Stimulated activated memory B cell treated with anti-CD40 and anti-IgM and Interleukin-4, amounts not matched to agents 10 μg/mL and 1 μg/mL and 100 μg/mL, for 72 hours (primary cell): ENCODE measurements at places on chromosomes 5 and 9.

DNA sequence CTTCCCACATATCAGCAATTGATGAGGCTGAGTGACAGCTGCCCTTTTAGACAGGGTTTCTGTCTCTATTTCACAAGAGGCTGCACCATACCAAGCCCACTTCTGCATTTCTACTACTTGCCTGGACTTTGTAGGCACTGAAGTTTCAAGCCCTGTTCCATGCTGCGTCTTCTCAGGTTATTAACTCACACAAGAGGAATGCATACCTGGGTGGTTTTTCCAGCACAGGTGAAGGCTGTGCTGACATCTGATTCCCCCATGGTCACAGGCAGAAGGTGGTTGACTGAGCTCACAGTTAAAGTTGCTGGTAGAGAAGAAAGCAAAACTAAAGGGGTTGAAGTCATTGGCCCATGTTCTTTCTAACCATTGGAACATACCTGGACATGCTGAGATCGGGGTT is 86.6 kb downstream of the MAMDC2 start:
- no peak for ATAC-seq

- ATAC-seq = no peak
These were observed 55.3 kb downstream of the SMIM23 start for GRCh38 chr5:171840711-171841522.

- no peak for ATAC-seq
These were observed 78.9 kb downstream of the PLAC8L1 start for GRCh38 chr5:146026307-146027010.

- ATAC-seq = no peak
These were observed 3.1 kb downstream of the GTF3C4 start for GRCh38 chr9:132673355-132673754.

- no peak for ATAC-seq
These were observed 487.7 kb downstream of the MAT2B start for GRCh38 chr5:163993126-163993525.

DNA sequence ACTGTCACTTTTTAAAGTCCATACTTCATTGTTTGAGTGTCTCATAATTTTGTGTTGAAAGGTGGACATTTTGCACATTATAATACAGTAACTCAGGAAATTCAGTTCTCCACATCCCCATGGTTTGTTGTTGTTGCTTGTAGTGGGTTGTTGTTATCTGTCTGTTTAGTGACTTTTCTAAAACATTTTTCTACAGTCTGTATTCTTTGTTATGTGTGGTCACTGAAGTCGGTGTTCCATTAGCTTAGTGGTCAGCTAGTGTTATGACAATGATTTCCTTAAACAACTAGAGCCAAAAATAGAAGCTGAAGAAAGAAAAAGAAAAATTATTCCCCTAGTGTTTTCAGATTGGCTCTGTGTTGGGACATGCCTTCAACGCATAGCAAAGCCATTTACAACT is 5.6 kb upstream of the IL33 start:
- no peak for ATAC-seq

DNA sequence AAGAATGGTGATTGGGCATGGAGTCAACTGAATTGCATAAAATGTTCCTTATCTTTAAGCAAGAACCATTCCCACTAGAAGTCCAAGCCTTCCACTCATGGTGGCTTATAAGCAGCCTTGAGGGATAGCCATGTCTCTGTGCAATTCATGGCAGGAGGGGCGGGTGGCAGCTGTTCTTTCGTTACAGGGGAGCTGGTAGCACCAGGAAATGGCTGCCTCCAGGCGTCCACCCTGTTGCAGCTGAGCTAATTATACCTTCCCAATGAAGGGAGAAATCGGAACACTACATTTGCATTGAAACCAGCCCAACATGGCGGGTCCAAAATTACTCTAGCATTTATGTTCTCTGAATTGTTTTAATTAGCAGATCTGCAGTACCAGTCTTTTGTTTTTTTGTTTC is 289.8 kb downstream of the NTRK2 start:
- ATAC-seq = no peak

DNA sequence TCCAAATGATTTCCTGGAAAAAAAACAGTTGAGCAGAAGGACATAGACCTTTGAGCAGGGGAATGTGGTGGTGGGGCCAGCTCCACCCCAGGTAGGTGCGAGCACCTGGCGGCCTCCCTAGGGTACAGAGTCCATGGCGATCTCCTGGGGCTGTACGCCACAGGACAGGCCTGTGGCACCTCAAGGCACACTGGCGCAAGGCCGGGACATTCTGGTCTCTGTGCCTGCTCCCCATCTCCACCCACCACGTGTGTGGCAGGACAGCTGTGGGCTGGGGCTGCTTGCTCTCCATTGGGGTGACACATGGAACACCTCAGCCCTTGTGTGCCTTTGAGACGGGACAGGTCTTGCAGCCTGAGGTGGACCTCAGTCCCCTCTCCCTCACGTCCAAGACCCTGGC is 25.2 kb downstream of the WNK2 start:
- no peak for ATAC-seq

DNA sequence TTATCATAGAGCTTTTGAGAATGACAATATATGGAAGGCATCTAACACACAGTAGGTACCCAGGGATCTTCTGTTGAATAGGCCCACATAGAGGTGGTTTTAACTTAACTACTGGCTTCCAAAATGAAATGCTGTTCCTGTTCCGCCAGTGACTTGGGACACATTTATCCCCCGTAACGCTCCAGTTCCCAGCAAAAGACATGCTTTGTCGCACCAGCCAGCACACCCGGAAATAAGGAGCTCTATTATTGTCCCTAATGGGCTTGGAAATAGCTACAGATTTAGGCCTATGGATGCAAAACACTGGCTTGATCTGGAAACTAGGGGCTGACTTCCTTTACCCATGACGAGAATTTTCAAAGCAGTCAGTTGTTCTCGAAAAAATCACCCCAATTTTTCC is 45.9 kb upstream of the C5orf58 start:
- no peak for ATAC-seq

DNA sequence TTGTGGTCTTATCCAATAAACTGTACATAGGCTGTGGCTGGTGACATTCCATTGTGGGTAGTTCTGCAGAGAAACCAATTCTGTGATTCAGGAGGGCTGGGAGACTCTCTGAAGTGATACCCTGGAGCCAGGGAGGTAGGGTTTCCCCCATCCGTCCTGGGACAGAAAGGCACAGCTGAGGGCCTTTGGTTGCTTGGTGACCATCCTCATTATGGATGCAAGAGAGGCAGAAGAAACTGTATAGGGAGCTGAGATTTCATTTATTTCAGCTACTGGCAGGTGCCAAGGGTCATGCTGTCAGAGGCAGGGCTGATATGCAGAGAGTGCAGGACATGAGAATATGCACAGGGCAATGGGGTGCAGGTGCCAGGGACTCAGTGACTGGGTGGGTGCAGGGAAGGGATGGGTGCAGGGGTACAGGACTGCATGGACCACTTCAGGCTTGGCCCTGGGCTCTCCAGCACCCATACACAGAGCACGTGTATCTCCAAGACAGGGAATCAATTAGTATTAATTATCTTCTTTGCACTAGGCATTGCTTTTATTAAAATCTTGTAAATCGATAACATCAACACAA is 236.5 kb downstream of the ICE1 start:
- ATAC-seq = no peak

GRCh38 chr5:111781200-111781599 is 24.2 kb upstream of the NREP start:
- no peak for ATAC-seq

DNA sequence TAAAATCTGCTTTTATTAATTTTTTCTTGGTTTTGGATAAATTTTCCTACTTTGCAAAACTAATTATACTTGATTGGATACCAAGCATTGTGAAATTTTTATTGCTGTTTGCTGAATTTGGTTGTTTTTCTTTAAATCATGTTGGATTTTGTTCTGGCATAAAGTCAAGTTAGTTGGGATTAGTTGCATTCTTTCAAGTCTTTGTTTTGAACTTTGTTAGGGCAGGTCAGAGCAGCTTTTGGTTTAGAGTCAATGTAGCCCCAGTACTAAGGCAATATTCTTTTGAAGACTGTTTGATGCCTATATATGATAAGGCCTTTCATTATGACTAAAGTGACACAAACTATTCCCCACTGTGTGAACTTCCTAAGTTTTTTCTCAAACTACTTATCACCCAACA is 531.1 kb downstream of the RASEF start:
- ATAC-seq = no peak

GRCh38 chr5:120872297-120872696 is 408.2 kb downstream of the PRR16 start:
- ATAC-seq = no peak

DNA sequence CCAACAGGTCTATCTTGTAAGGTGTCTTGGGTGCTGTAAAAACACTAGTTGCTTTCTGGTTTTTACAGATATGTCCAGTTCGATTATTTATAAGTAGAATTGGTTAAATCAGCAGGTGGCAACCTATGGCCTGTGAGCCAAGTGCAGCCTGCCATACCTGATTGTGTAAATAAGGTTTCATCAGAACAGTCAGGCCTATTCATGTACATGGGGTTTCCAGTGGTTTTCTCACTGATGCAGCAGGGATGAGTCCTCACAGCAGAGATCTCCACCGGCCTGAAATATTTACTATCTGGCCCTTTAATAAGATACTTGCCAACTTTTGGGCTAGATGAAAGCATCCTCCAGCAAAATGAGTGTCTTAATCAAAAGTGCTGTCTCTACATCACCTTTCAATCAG is 132.9 kb upstream of the ICE1 start:
- no peak for ATAC-seq

- ATAC-seq = no peak
These were observed 18.6 kb upstream of the RICTOR start for GRCh38 chr5:39092581-39093351.

- no peak for ATAC-seq
These were observed 460.2 kb downstream of the NR2F1-AS1 start for GRCh38 chr5:93120771-93121170.

GRCh38 chr5:33629999-33630398 is 189.2 kb downstream of the TARS1 start:
- ATAC-seq = no peak

DNA sequence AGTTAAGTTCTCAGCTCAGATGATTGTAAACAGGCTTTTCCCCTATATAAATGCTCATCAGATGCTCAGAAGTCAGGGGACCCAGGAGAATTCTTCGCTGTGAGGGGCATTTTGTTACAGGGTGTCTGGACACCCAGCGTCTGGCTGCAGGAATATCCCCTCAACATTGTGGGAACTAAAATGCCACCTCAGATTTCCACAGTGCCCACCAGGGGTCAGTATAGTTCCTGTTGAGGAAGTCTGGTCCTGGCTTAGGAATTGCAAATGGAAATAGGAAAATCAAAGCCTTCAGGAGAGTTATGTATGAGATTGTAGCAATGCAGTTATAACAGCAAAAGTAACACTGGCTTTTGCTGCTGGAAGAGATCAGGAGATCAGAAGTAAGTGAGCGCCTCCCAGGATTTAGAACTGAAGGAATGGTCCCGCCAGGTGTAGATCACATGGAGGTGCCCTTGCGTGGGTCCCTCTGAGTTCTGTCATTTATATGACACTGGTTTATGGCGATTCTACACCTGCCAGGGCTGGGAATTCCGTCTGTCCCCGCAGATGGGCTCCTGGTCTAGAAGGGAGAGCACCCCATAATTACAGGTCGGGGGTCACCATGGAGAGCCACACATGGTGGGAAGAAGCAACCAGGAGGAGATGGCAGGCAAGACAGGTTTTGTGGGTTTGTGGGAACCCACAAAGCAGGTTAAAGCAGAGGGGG is 47.1 kb upstream of the CTSL start:
- ATAC-seq = no peak

DNA sequence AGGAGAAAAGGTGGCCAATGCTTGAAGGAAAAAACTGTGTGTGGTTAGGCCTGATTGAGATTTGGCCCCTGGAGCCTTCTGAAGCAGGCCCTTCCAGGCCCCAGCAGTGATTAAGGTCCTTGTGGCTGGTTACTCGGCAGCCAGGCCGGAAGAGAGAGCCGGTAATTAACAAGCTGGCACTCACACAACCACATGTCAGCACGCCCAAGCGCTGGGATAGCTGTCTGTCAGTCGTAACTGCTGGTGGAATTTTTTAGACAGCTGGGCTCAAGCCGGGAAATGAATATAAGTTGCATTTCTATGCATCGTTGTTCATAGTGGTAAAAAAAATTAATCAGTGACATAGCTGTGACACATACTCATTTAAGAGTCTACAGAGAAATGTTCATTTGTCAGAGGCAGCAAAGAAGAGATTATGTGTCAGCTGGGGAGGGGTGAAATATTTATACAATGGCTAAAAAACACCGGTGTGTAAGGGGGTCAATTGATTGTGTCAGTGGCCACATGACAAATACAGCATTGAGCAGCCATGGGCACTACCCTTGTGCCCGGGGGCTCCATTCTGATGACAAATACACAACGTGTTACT is 13.7 kb upstream of the ARAP3 start:
- no peak for ATAC-seq

GRCh38 chr9:20562051-20562450 is 60.2 kb downstream of the MLLT3 start:
- no peak for ATAC-seq

GRCh38 chr5:18605186-18605585 is 970.9 kb downstream of the TAF11L14 start:
- no peak for ATAC-seq

DNA sequence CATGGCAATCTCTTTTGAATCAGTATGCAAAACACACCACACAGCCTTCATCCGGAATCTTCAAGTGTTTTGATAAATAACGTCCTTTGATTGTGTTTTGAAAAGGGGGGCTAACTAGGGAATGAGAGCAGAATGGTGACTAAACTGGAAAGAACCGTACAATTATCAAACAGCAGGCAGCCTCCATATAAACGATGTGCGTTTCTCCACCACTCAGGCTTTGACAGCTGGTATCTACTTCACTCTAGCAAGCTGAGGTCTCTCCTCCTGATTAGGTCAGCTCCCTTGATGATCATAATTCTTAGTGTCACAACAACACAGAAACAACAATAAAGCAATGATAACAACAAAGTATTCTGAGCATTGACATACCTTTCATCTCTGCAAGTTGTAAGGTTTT is 465.9 kb downstream of the TUSC1 start:
- ATAC-seq = no peak

DNA sequence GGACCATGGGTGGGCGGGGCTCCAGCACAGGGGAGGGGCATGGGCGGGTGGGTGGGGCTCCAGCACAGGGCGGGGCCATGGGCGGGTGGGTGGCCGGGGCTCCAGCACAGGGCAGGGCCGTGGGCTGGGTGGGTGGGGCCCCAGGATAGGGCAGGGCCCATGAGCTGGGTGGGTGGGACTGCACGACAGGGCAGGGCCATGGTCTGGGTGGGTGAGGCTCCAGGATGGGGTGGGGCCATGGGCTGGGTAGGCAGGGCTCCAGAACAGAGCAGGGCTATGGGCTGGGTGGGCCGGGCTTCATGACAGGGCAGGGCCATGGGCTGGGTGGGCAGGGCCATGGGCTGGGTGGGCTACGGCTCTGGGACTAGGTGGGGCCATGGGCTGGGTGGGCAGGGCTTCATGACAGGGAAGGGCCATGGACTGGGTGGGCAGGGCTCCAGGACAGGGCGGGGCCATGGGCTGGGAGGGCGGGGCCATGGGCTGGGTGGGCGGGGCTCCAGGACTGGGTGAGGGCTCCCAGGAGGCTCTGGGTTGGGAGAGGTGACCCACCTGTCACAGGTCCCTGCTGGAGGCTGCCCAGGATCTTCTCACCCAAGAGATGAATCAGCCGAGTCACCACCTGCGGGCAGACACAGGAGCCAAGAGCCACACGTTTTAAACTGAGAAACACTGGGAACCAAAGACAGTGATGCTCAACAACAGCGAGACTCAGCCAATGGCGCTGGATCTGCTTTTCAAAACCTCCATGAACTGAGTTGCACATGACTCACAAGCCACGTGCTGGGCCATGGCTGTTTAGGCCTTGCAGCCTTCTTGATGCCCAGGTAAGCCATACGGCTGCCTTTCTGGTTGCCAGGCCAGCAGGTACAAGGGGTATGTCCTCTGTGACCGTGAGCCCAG is 33.6 kb upstream of the NSMF start:
- ATAC-seq = peak; percentile 64

- no peak for ATAC-seq
These were observed 15.0 kb downstream of the SEMA4D start for GRCh38 chr9:89482901-89483361.
